ENCODE measurements at places on chromosomes 12 and 14. TPM values are rescaled to one million over a fixed set of nuclear protein-coding genes. Genes with fewer than 3 reads are reported as not detected.

- no peak for DNase-seq
These were observed 113.3 kb downstream of the ADGRD1 start for GRCh38 chr12:131066886-131067490.

- DNase-seq, result no peak
These were observed 199.3 kb upstream of the PDZRN4 start for GRCh38 chr12:40988824-40989223.

- no peak for DNase-seq
These were observed 125.4 kb downstream of the SYT10 start for GRCh38 chr12:33314223-33314622.

DNA sequence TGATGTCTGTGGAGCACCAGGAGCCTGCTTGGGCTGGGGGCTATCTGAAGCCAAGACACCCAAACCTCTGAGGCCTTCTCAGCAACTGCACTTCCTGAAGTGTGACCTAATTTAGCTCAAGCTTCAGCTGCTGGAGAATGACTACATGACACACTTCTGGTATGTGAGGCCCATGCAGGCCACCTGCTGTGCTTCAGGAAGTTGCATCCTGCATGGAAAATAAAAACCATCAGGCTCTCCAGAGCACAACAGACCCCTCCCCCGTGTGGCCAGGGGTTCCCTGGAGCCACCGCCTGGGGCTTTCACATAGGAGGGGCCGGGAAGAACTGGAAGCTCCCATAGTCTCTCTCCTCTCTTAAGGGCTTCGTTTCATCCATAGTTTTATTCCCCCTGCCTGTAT, 217.7 kb downstream of the SLC15A4 start:
- no peak for DNase-seq

FOXG1 gene
- total RNA-seq, result 0.12 TPM

DNA sequence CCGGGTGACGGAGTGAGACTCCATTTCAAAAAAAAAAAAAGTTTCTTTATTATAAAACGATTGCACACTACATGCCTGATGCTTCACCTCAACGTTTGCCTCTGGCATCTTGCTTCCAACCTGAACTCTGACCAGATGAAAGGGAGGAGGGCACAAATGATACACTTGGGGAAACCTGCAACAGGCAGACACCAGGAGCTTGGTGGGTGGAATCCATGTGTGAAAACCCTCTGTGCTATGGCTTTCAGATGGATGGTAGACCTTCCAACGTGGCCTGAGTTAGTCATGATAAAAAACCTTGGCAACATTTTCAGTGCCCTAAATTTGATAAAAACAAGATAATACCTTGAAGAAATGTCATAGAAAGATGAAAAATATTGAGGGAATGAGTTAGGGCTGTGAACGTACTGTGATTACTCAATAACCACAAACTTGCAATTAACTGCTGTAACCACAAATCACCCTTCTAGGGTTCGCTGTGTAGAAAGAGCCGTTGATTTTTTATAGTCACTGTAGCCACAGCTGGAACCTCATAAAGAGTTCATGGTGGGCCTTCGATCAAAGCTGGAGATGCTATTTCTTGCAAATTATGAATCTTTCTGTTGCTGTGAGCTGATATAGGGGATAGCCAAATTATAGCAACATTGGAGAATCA, 26.1 kb upstream of the GZMB start:
- DNase-seq, result no peak

TTC7B gene
- total RNA-seq, result 28.6 TPM

GRCh38 chr12:68391937-68392336, 59.8 kb upstream of the MDM1 start:
- no peak for DNase-seq

DNA sequence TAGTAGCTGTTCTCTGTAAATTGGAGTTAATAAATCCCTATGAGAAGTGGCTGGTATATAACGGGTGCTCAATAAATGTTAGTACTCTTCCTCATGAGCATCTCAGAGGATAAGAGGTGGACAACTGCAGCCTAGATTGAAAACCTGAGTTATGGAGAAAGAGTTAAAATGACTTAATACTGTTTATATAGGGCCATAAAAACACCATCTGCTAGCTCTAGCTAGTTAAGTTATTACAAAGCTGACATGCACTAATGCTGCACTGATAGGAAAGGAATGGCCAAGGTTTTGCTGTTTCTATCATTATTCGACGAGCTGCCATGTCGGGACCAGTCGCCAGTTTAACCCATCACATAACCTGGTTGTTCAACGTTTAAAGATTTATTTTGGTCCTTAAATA, 72.0 kb upstream of the SEL1L start:
- DNase-seq, result no peak

DNA sequence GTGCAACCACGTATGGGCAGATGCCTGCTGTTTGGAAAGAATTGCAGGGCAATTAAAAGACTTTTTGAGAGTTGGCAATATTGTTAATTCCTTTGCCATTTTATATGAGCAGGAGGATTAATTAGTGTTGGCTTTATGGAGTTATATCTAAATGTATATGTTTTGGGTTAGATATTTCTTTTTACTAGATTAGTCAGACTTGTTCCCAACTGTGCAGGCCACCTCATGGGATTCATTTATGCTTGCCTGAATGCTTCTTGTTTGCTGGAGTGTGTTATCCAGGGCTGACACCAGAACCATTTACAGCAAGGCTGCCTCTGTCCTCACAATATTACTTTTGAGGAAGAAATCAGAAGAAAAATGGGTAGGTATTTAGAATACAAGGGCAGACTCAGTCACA, 192.5 kb downstream of the KTN1 start:
- no peak for DNase-seq

SYNE3 gene
- total RNA-seq, result 0.03 TPM

- DNase-seq, result no peak
These were observed 15.8 kb downstream of the KRT71 start for GRCh38 chr12:52537101-52537500.

- no peak for DNase-seq
These were observed 3.4 kb downstream of the NOC4L start for GRCh38 chr12:132147423-132148367.

GRCh38 chr12:92378682-92379479, 233.2 kb upstream of the BTG1 start:
- no peak for DNase-seq

GRCh38 chr12:120061575-120062214, 54.9 kb downstream of the RAB35 start:
- no peak for DNase-seq
